ENCODE measurements at places on chromosomes 7 and 10.

GRCh38 chr7:77441046-77441445 is 24.9 kb upstream of the GSAP start:
- no peak for DNase-seq

GRCh38 chr10:34240039-34240438 is 575.1 kb downstream of the PARD3 start:
- no peak for DNase-seq

DNA sequence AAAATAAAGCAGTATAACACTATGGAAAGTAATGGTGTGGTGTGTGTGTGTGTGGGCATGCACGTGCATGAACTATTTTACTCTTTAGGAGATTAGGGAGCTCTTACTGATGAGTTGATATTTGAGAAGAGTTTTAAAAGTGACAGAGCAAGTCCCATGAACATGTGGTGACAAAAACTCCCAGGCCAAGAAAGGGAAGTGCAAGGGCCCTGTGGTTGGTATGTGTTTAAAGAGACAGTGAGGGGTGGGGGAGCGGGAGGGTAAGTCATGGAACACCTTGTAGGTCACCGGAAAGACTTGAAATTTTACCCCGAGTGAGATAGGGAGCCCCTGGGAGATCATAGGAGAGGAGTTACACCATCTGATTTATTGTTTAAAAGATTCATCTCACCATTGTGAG is 63.3 kb downstream of the AKR1B1 start:
- DNase-seq = no peak

GRCh38 chr7:142813226-142813625 is 41.6 kb upstream of the EPHB6 start:
- no peak for DNase-seq

DNA sequence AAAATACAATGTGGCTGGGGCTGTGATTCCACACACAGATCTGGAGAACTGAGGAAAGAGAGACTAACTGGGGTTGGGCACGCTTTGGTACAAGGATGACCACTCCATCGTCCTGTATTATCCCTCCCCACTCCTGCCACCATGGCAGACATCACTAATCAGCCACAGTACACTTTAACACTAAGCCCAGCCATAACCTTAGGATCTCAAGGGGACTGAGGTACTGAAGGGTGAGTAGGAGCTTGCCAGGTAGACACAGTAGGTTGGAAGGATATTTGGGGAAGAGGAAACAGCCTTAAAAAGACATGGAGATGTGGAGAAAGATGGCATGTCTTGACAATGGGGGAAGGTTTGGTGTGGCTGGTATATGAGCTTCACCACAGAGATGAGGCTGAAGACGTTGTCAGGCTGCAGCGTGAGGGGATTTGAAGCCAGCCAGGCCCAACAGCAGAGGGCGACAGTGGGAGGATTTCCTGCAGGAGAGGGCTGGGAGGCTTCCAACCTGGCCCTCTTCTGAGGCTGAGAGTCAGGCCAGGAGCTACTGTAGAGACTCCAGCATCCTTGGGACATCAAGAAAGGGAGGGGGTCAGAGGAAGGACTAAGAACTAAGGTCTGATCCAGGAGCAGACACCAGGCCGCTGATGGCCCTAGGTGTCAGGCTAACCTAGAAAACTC is 58.6 kb upstream of the COL13A1 start:
- no peak for DNase-seq

GRCh38 chr7:131124001-131124629 is 203.6 kb upstream of the MKLN1 start:
- no peak for DNase-seq
